Myometrial cell (primary cell): ENCODE measurements at places on chromosomes 12 and 14. TPM values are rescaled to one million over a fixed set of nuclear protein-coding genes. Genes with fewer than 3 reads are reported as not detected.

The MYO1A gene
- total RNA-seq = not detected in 2 replicates

The ACOT4 gene
- total RNA-seq = 0.53 and 1.2 TPM in 2 replicates

The SLC17A8 gene
- total RNA-seq = 0.29 TPM in 1 of 2 replicates, not detected in the other

The HOXC5 gene
- not detected in 2 replicates for total RNA-seq

The OASL gene
- 0.18 and 0.29 TPM in 2 replicates for total RNA-seq

The GNB3 gene
- total RNA-seq = 0.29 and 1.8 TPM in 2 replicates

The G2E3 gene
- 7.2 and 19.8 TPM in 2 replicates for total RNA-seq

The CD69 gene
- total RNA-seq = 2.3 and 2.6 TPM in 2 replicates

The SINHCAF gene
- total RNA-seq = 16.4 and 21.3 TPM in 2 replicates

The CCDC175 gene
- total RNA-seq = not detected in 2 replicates

The GARIN6 gene
- not detected in 2 replicates for total RNA-seq

The KRT7 gene
- total RNA-seq = 0.58 and 1.2 TPM in 2 replicates

The UBE2N gene
- total RNA-seq = 65.7 and 78.7 TPM in 2 replicates

The GPATCH2L gene
- 21.9 and 51.4 TPM in 2 replicates for total RNA-seq

The KRT78 gene
- total RNA-seq = not detected in 2 replicates

The KERA gene
- 0.18 TPM in 1 of 2 replicates, not detected in the other for total RNA-seq

The SOAT2 gene
- 0.18 and 0.29 TPM in 2 replicates for total RNA-seq

The CLEC4C gene
- total RNA-seq = not detected in 2 replicates

The TAS2R43 gene
- 0.35 TPM in 1 of 2 replicates, not detected in the other for total RNA-seq

The EML1 gene
- total RNA-seq = 4.8 and 9.5 TPM in 2 replicates

The GZMB gene
- not detected in 2 replicates for total RNA-seq

The DIO2 gene
- total RNA-seq = 45.3 and 70.4 TPM in 2 replicates

The PPP1R1A gene
- total RNA-seq = not detected in 2 replicates

The NEDD1 gene
- 17.6 and 30.7 TPM in 2 replicates for total RNA-seq

The RIN3 gene
- 0.53 and 2.0 TPM in 2 replicates for total RNA-seq

The BCL11B gene
- under 0.01 TPM in 1 of 2 replicates, not detected in the other for total RNA-seq

The LGALS3 gene
- total RNA-seq = 301 and 317 TPM in 2 replicates

The MMP17 gene
- total RNA-seq = 19.7 and 65.2 TPM in 2 replicates

The HPD gene
- total RNA-seq = 1.2 and 2.8 TPM in 2 replicates

The MLEC gene
- 131 and 144 TPM in 2 replicates for total RNA-seq

The FOXN4 gene
- total RNA-seq = not detected in 2 replicates

The SLC6A12 gene
- total RNA-seq = not detected in 2 replicates

The PLEKHH1 gene
- under 0.01 TPM in 1 of 2 replicates, not detected in the other for total RNA-seq

The CLEC1A gene
- not detected in 2 replicates for total RNA-seq

The SMCO2 gene
- total RNA-seq = not detected in 2 replicates

The MED13L gene
- 34.4 and 50.7 TPM in 2 replicates for total RNA-seq

The RNF212B gene
- total RNA-seq = not detected in 2 replicates

The NEUROD4 gene
- total RNA-seq = not detected in 2 replicates

The ASB2 gene
- total RNA-seq = 0.58 TPM in 1 of 2 replicates, not detected in the other

The INHBC gene
- not detected in 2 replicates for total RNA-seq

The MMP19 gene
- 35.8 and 37.5 TPM in 2 replicates for total RNA-seq

The BCDIN3D gene
- 2.0 and 2.5 TPM in 2 replicates for total RNA-seq

The GPRC5D gene
- not detected in 2 replicates for total RNA-seq
